Cerebellar cortex (tissue), 1 donor: ENCODE measurements at places on chromosomes 11 and 22.

- DNase-seq = no peak
Observed at GRCh38 chr11:31782257-31782656, 28.9 kb downstream of the PAX6 start.

DNA sequence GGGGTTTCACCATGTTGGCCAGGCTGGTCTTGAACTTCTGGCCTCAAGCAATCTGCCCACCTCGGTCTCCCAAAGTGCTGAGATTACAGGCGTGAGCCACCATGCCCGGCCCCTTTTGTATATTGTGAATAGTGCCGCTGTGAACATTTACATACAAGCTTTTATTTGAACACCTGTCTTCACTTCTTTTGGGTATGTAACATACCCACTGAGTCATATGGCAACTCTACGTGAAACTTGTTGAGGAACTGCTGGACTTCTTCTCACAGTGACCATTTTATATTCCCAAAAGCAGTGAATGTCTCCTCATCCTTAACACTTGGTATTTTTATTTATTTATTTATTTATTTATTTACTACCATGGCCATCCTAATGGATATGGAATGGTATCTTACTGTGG is 3.9 kb upstream of the SCT start:
- DNase-seq = no peak

DNA sequence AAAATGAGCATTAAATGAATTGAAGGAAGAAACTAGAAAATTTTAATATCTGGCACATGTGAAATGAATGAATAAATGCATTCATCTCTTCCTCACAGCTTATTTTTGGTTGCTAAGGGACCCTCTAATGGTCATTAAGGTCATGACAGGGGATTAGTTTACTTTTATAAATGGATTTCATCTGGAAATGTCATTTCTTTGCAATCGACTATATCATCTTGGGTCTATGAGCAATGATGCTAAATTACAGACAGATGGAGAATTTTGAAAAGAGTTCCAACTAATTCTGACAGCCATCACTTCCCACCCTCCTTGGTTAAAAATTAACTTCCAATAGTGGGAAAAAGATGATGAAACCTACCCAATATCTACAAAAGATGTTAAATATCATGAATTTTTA is 98.0 kb downstream of the KIF18A start:
- no peak for DNase-seq

DNA sequence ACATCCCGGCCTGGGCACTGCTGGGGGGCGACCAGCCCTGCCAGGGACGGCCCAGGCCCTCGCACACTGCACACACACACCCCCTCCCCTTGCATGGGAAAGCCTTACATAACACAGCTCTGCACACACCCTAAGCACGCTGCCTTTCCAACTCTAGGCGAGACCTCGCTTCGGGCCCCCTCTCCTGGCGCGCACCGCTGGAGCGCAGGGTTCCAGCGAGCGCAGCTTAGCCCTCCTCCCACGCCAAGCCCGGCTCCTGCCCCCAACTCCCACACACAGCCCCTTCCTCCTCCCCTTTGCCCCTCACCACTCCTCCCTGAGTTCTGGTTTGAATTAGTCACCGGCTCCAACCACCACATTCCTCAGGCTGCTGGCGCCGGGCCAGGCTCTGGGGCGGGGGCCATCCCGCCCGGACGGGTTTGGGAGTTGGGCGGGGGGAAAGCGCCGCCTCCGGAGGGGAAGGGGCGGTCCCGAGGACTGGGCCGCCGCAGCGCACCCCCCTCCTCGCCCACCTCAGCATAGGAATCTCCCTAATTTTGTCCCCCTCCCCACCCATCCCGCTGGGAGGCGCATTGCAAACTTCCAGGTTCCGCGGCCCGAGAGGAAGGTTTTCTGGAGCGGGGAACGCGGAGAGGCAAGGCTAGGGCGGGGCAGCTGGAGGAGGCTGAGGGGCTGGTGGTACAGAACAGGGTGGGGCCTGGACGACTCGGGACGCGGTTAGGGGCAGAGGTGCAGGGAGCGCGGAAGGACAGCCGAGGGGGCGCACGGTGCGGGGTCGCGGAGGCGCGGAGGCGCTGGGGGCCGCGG is 966 bp downstream of the AHNAK start:
- peak; percentile 77 for DNase-seq

DNA sequence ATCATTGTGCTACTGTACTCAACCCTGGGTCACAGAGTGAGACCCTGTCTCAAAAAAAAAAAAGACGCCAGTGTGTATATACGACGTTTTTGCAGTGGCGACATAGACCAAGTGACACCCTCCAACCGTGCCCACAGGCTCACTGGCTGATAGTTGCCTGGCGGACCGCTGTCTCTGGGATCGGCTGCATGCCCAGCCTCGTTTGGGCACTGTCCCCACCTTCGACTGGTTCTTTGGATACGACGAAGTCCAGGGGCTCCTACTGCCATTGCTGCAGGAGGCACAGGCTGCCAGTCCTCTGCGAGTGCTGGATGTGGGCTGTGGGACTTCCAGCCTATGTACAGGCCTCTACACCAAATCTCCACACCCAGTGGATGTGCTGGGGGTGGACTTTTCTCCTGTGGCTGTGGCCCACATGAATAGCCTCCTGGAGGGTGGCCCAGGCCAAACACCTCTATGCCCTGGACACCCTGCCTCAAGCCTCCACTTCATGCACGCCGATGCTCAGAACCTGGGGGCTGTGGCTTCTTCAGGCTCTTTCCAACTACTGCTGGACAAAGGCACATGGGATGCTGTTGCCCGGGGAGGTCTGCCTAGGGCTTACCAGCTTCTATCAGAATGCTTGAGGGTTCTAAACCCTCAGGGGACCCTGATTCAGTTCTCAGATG is 1.3 kb downstream of the CSKMT start:
- no peak for DNase-seq

DNA sequence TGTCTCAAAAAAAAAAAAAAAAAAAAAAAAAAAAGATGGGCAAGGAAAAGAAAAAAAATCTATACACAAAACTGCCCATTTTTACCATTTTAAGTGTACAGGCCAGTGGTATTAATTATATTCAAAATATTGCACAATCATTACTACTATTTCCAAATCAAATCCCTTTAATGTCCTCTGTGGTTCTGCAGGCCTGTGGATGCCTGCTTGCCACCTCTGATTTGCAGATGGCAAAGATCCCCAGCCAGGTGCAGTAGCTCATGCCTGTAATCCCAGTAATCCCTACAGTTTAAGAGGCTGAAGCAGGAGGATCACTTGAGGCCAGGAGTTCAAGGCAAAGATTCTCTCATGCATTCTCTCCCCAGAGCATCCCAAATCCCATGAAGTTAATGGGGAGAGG is 20.2 kb downstream of the RFPL1 start:
- DNase-seq = no peak

GRCh38 chr11:117799634-117800033 is 2.6 kb upstream of the DSCAML1 start:
- no peak for DNase-seq

DNA sequence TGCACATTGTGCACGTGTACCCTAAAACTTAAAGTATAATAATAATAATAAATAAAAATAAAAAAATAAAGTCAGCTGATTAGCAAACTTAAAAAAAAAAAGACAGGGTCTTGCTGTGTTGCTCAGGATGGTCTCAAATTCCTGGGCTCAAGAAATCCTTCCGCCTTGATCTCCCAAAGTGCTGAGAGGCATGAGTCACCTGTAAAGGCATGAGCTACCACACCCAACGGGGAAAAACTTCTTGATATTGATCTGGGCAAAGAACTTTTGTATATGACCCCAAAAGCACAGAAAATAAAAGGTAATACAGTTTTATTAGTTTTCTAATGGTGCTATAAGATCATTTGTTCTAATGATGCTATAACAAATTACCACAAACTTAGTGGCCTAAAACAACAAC is 46.1 kb downstream of the ENTHD1 start:
- DNase-seq = no peak

GRCh38 chr22:42661985-42662831 is 13.0 kb upstream of the CYB5R3 start:
- DNase-seq = peak; percentile 75

DNA sequence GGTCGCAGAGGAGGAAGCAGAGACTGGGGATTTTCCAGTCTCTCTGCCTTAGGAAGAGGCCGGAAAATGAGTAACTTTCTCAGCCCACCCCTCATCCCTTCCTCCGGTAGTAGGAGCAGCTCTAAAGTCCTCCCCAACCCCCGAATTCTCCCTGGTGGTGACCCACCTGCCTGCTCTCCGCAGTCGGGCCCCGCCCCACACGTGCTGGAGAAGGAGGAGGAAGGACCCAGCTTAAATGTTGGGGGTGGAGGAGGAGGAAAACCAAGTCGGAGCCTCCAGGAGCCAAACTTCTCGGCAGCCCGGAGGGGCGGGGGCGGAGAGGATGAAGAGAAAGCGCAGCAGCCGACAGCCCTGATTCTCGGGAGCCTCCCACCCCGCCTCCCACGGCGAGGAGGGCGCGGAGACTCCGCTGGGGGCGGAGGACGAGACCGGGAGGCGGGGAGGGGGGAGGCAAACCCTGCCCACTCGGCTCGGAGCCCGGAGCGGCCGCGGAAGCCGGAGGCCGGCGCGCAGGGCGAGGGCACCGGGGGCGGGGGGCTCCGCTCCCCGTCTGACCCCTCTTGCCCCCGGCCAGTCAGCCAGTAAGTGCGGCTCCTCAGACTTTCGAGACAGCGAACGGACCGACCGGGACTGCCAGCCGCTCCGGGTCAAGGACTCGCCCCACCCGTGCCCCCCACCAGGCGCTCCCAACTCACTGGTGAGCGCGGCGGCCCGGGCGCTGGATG is at the start of gene TPBGL:
TSS of gene TPBGL (plus strand) at position 464 of the 725 bp plus-strand sequence. CDS start 276 bp downstream, outside the sequence.
- no peak for DNase-seq

- no peak for DNase-seq
Observed at GRCh38 chr11:1920909-1921573, 1.5 kb downstream of the TNNT3 start.

- DNase-seq = no peak
Observed at GRCh38 chr11:128886406-128887124, 4.6 kb upstream of the KCNJ5 start.

- peak; percentile 59 for DNase-seq
Observed at GRCh38 chr11:65524014-65524740, 706 bp upstream of the SCYL1 start.

GRCh38 chr11:33984682-33985389 is 66.7 kb upstream of the CAPRIN1 start:
- no peak for DNase-seq

GRCh38 chr11:59550842-59551658 is 39.7 kb downstream of the OR4D9 start:
- peak; percentile 89 for DNase-seq

DNA sequence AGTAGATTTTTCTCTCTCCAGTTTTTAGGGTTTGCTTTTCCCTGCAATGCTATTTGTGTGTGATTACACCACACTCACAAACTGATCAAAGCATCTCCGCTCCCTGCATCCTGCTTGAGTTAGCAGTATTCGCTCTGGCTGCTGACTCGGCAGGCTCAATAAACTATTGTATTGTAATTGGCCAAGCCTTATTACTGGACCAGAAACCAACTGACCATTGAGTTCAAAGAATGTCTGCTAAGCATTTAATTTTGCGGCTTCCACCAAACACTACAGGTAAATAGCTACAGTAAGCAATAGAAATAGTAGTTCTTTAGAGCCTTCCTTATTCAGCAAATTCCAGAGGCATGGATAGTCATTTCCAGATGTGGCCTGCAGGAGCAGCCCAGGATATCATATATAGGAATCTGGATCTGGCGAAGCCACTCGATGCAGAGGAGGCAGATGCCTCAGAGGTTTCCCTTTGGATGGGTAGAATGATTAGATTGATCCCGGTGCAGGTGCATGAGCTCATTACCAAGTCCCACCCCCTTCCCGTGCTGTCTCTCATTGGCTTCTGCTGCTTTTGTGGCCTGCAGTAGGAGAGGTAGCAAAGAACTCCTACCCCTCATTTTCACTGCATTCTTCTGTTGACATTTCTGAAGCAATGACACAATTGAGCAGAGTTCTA is 77.3 kb downstream of the COMMD9 start:
- DNase-seq = no peak

- DNase-seq = no peak
Observed at GRCh38 chr11:15969701-15970329, 386.5 kb downstream of the SOX6 start.

DNA sequence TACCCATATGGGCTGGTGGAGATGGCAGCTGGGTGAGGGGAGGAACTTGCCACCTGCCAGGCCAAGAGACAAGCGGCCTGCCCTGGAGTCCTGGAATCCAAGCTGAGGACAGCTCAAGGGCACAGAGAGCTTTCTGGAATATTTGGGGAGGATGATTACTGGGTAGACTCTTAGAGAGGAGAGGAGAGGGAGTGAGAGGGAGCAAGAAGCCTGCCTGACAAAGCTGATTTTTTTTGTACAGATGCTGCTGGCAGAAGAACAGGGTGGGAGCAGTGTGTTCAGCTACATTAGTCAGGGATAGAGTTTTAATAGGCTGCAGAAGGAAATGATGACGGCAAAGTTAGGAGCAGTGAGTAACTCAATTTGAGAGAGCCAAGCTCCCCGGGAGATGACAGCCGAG is 299.3 kb downstream of the NXPE2 start:
- DNase-seq = no peak

GRCh38 chr22:33221568-33221967 is 163.4 kb upstream of the SYN3 start:
- DNase-seq = no peak

DNA sequence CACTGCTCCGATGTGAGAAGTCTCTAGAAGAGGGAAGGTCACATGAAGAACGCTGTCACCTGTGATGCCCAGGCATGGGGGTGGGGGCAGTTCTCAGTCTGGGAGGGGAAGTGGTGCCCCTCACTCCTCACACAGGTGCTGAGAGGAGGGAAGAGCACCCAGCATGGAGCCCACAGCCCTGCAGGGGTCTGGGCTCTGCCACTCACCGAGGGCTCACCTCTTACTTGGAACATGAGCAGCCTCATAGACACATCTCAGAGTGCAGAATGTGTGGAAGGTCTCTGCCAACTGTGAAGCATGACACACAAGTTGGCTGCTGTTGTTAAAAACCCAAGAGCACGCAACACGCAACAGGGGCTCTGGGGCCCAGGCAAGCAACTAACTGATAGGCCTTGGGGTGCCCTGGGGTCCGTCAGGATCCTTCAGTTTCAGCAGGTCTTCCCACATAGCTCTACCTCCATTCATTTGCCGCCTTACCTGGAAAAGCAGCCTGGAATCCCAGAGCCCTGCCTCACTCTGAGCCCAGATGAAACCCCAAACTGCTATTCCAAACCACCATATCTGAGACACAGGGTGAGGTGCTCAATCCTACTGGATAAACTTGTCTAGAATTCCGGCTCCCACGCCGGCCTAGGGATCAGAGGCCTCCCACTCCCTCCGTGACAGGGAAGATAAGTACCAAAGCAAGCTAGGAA is 17.5 kb upstream of the TMPRSS4 start:
- DNase-seq = no peak

- DNase-seq = peak; percentile 64
Observed at GRCh38 chr22:27032091-27032761, 374.8 kb downstream of the MIAT start.
